ENCODE measurements at places on chromosomes 2 and 18.

GRCh38 chr2:149732001-149732685, 144.6 kb upstream of the MMADHC start:
- peak; percentile 10 for DNase-seq

GRCh38 chr2:23146011-23146410, 239.0 kb upstream of the KLHL29 start:
- no peak for DNase-seq

DNA sequence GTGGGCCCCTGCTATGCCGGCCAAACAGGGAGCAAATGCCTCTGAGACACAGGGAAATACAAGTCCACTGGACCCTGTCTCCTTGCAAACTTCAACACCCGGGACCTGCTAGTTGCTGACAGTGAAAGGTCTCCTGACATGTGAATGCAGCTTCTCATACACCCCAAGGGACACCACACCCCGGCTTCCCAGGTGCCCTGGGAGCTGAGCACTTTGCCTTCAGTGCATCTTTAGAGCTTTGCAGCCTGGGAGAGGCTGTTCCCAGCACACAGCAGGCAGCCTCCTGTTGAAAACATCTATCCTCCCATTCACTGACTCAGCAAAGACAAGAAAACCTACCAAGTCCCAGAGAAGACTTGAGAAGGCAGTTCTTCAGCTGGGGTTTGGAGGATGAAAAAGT, 143.4 kb downstream of the COL6A3 start:
- no peak for DNase-seq

DNA sequence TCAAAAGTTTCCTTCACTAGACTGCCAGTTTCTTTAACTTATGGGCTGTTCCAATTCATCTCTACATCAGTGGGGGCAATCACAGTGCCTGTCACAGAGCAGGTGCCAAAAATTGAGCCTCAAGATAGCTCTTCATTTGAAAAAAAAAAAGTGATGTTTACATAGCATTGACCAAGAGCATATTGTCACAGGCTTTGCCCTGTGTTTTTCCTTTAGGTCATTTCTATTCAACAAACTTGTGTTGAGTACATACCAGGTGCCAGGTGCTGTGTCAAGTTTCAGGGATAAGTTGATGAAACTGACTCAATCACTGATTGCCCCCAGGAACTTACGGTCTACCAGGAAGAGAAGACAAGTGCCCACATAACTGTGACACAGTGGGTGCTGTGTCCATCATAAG, 22.2 kb upstream of the NT5C1B start:
- no peak for DNase-seq

DNA sequence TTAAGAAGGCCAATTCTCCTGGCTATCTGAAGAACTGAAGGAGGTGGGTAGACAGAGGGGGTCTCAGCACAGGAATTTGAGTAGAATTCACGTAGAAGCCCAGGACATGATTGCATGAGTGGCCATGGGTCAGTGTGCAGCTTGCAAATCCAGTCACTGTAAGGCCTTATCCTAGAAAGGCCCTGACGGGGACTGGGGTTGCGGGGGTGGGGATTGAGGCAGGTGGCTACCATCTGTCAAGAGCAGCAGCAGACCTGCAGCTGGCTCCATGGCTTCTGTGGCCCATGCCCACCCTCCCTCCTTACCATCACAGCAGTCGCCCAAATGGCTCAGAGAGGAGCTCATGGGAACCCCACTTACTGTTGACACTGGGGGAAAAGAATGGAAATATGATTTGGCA, 34.6 kb upstream of the SLC14A1 start:
- no peak for DNase-seq

Data from suppressor macrophage treated with lipopolysaccharide for 4 hours (primary cell).